ENCODE measurements at places on chromosomes 13 and 19.
A peak's percentile ranks its signal among the peaks of the same experiment; 100 is the strongest.

- no peak for DNase-seq
These were observed 7.0 kb downstream of the ZSCAN5C start for GRCh38 chr19:56209091-56209490.

- DNase-seq = peak; percentile 100
These were observed at the start of gene HNRNPL for GRCh38 chr19:38849860-38850435. TSS of gene HNRNPL (minus strand) at chr19:38849986. CDS start at chr19:38849966, 20 bp downstream.

DNA sequence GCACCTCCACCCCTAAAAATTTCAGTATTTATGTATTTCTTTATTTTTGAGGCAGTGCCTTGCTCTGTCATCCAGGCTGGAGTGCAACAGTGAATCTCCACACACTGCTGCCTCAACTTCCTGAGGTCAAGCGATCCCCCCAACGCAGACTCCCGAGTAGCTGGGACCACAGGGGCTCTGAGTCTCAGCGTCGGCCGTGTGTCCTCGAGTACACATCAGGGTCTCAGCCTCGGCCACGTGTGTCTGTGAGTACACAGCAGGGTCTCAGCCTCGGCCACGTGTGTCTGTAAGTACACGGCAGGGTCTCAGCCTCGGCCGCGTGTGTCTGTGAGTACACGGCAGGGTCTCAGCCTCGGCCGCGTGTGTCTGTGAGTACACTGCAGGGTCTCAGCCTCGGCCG lies 21.2 kb downstream of the C2CD4C start:
- no peak for DNase-seq

DNA sequence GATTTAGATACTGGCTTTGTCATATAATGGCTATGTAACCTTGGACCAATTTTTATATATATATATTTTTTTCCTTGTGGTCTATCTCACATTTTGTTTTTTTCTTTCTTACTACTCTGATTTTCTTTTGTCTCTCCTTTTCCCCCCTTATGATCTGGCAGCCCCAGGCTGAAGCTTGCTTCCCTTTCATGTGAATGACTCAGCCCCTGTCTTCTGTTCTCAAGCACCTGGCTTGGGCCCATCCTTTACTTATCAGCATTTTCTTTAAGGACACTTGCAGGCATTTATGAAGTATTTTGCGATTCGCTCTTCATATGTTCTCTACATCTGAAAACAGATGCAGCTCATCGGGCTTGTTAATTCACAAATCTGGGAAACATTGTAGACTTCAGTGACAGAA lies 163.6 kb downstream of the SPRY2 start:
- no peak for DNase-seq

DNA sequence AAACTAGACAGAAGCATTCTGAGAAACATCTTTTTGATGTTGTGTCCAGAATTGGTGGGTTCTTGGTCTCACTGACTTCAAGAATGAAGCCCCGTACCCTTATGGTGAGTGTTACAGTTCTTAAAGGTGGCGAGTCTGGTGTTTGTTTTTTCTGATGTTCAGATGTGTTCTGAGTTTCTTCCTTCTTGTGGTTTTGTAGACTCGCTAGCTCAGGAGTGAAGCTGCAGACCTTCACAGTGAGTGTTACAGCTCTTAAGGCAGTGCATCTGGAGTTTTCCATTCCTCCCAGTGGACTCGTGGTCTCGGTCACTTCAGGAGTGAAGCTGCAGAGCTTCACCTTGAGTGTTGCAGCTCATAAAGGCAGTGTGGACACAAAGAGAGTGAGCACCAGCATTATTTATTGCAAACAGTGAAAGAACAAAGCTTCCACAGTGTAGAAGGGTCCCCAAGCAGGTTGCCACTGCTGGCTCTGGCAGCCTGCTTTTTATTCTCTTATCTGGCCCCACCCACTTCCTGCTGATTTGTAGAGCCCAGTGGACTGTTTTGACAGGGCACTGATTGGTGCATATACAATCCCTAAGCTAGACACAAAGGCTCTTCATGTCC lies 1820.8 kb downstream of the UQCRFS1 start:
- no peak for DNase-seq

DNA sequence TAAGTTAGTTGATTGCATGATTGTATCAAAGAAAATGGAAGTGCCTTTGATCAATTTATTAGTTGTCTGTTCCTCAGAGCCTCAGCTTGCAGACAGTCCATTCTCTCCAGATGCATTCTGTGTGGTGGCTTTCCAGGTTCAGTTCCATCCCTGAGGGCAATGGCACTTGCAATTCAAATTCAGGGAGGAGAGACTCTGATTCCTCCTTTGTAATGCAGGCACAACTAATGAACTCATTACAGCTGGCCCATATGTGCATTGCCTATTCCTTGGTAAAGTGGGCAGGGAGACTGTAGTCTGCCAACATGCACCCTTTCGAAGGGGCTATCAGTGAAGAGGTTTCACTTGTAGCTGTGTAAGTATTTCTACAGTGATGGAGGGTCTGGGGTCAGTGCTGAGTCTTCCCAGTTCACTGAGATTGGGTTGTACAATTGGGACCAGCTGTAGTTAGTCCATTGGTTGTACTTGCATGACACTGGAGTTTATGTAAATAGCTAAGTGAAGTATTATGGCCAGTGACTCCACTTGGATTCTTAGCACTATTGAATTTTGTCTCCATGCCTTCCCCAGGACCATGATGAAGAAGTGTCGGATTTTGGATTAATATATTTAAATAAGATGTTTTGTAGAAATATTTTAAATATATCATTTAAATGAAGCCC lies 401.7 kb downstream of the GPC6 start:
- no peak for DNase-seq

- DNase-seq = no peak
These were observed 156.9 kb upstream of the ZNF536 start for GRCh38 chr19:30215248-30215647.

DNA sequence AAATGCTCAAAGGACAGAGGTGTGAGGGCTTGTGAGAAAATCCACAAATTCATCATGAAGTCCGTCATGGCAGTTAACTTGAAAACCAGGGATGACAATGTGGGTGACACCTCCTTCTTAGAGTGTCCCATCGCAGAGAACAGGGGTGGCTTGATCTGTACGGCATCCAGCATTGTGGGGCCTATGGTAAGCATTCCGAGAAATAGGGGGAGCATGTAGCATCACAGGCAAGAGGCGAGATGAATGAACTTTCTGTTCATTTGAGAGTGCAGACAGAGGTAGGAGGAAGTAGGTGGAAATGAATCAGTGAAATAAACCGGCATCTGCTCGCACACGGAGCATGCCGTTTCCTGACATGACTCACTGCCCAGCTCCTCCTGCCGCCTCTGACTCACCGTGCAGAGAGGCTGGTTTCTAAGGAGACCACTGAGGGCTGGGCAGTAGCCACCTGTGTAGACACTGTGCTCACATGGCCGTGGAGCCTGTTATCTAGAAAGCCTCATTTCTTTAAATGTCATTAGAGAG lies 339.0 kb downstream of the RFC3 start:
- DNase-seq = peak; percentile 31

GRCh38 chr19:41734156-41734555 lies 21.2 kb upstream of the CEACAM6 start:
- no peak for DNase-seq

DNA sequence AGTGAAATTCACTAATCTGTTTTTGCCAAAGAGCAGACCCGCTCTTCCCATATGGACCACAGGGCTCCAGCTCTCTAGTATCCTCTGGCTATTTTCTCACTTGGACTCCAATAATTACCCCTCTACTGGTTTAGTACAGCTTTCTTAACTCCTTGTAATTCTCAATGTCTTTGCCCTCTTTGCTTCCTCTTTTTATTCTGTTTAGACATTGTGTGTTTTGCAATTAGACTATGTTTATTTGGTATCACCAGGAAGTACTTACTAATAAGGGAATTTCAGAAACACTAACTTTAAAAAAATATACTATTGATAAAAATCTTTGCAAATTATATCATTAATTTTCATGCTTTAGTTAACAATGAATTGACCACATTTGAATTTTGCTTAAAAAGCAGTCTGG lies 111.6 kb upstream of the OBI1 start:
- no peak for DNase-seq

DNA sequence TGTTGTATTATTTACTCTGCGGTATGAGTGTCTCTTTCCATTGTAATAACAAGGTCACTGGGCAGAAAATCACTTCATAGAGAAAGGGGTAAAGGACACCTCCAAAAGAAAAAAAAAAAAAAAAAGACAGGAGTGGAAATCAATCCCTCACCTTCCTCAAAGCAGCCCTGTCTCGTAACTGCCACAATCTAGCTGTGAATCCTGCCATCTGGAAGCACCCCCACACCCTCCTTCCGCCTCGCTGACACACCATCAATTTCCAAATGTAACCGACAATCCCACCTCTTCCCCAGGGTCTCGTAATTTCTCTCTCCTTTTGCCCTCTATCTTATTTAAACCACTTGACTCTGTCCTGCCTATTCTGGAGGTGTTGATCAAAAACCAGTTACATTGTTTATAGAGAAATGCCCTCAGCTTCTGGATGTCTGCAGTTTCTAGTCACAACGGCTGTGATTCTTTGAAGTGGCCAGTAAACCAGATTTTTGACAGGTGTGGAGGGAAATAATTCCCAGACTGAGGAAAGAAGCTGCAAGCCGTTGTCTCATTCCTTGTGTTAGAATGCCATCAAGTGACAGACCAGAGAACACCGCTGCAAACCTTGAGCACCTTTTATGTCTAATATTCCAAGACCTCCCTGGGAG lies 9.1 kb upstream of the POP4 start:
- peak; percentile 97 for DNase-seq

GRCh38 chr19:16027528-16027927 lies 48.8 kb upstream of the TPM4 start:
- no peak for DNase-seq

DNA sequence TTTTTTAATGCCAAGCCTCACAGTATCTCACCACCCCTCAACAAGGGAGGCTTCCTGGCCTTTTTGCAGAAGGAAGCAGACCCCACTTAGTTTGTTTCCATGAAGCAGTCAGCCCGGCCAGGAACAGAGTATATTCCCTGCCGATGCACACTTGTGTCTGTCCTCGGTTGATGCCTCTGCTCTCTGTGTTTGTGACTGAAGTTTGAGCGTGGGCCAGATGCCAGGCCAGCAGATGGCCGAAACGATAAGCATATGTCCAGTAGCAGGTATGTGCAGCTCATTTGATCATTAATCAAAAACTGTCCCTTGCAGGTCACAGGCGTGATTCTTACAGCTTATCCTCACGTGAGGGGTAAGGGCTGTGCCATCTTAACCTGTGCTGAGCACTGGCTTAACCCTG lies 144.0 kb downstream of the IRS2 start:
- DNase-seq = no peak

DNA sequence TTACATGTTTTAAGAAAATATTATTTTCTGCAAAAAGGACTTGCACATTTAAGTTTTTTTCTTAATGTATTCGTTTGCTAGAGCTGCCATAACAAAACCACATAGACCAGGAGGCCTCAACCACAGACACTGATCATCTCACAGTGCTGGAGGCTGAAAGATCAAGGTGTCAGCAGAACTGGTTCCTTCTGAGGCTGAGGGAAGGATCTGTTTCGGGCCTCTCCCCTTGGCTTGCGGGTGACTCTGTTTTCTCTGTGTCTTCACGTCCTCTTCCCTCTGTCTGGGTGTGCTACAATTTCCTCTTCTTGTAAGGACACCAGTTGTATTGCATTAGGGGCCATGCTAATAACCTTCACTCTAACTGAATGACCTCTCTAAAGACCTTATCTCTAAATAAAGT lies 364.2 kb downstream of the IRS2 start:
- no peak for DNase-seq

Measured in NCI-H2227 treated with DMSO at 0.1 percent for 48 hours (cell line).